ENCODE measurements at places on chromosomes 2 and 18.

GRCh38 chr18:6939972-6940371 lies 177.6 kb downstream of the LAMA1 start:
- peaks cover 24% of the 10 kb centered on the region for H3K36me3 ChIP-seq
- DNase-seq: no peak
- H3K27me3 ChIP-seq: no peaks in the 10 kb centered on the region
- H3K4me1 ChIP-seq: no peaks in the 10 kb centered on the region
- H3K4me3 ChIP-seq: no peak overlapping the region

DNA sequence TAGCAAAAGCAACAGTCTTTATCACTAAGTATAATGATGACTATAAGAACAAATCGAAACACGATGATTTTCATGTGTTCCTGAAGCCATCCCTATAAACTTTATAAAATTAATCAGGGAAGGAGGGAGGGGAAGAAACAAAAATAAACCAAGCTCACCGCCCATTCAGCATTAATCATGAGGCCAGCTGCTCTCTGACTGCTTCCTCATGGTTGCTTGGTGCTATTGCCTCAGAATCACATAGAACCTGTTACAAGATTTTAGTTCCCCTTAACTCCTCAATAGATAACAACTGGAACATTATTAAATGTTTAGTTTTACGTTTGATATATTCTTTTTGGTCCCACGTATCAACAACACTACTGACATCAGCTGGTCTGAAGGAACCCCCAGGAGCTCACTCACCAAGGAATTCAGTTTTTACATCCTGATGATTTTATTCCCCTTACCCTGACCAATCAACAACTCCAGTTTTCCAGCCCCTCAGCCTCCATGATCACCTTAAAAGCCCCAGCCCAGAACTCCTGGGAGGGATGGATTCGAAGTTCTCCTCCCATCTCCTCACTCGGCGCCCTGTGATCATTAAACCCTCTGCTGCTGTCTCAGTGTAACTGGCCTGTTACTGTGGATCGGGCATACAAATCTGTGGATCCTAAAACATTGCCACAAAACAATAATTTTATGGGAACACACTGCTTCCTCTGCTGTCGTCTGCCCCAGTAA lies 10.6 kb upstream of the HNRNPLL start:
- no peak overlapping the region for H3K27ac ChIP-seq
- H3K36me3 ChIP-seq: no peaks in the 10 kb centered on the region
- H3K27me3 ChIP-seq: no peaks in the 10 kb centered on the region

DNA sequence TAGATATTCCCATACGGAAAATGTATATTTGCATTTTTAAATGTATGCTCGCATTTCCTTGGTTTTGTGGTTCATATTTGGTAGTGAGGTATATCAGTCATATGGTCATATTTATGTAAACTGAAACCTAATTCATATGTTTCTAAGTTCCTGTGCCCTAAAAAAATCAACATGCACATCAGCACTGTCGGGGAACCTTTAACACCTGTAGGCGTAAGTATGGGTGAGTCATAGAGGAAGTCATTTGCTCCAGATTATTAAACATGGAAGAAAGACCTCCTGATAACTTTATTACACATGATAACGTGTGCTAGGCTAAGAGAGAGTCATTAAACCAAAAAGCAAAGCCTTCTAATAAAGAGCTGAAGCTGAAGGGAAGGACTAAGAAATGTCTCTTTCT lies 437.7 kb downstream of the NRXN1 start:
- no peaks in the 10 kb centered on the region for H3K36me3 ChIP-seq
- H3K27me3 ChIP-seq: no peaks in the 10 kb centered on the region
- H3K4me3 ChIP-seq: no peak overlapping the region
- no peaks in the 10 kb centered on the region for H3K4me1 ChIP-seq

GRCh38 chr2:13539296-13539695 lies 822.6 kb downstream of the TRIB2 start:
- H3K36me3 ChIP-seq: no peaks in the 10 kb centered on the region
- H3K4me1 ChIP-seq: peaks cover 4% of the 10 kb centered on the region
- no peak for DNase-seq
- no peak overlapping the region for H3K27ac ChIP-seq

GRCh38 chr18:45081566-45082181 lies 401.0 kb downstream of the SETBP1 start:
- H3K4me3 ChIP-seq: no peak overlapping the region
- no peak overlapping the region for H3K27ac ChIP-seq
- DNase-seq: no peak

DNA sequence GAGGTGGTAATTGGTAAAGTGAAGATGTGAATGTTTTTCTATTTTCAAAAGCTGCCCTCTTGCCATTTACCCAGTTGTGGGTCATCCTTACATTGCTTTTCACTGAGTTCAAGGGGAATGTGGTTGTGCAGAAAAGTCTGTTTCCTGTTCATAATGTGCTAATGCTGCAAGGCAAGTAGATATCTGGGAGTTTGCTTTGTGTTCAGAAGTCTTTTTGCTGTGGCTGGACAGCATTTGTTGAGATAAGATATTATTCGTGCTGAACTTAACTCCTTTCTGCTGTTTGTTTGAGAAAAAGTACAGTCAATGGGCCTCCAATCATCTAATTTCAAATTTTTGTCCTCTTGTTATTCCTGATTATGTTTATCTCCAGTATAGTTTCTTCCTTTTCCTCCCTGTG lies 263.2 kb downstream of the LTBP1 start:
- H3K4me1 ChIP-seq: peaks cover 11% of the 10 kb centered on the region
- H3K4me3 ChIP-seq: no peak overlapping the region
- no peak for DNase-seq
- H3K36me3 ChIP-seq: no peaks in the 10 kb centered on the region

DNA sequence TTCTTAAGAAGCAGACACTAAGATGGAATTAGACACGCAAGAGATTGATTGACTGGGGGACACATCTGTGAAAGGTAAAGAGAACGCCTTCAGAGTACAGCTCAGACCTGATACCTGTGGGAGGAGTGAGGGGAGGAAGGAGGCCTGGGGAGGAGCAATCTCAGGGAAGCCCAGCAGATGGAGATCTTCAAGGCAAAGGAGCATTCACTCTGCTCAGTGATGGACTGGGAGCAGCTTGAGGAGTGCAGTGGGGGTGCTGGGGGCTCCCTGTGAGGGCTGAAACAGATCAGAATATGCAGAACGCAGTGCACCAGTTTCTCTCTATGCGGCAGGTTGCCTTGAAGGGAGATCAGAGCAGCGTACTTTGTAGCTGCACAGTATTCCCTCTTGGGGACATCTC lies 103.7 kb upstream of the ATP8B1 start:
- no peaks in the 10 kb centered on the region for H3K36me3 ChIP-seq
- peaks cover 19% of the 10 kb centered on the region for H3K4me1 ChIP-seq
- H3K27ac ChIP-seq: peak overlapping the region; percentile 10

DNA sequence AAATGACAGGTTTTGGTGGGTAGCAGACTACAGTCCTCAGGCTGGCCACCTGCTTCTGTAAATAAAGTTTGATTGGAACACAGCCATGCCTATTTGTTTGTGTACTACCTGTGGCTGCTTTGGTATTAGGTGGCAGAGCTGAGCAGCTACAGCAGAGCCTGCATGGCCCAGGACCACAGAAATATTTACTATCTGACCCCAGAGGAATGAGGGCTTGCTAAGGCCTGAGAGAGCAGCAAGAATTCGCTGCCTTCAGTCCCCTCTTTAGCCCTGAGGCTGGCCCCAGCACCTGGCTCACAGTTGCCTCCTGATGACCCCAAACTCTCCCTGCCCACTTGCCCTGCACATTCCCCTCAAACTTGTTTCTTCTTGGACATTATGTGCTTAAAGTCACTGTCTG lies 32.5 kb downstream of the POLR1A start:
- peaks cover 66% of the 10 kb centered on the region for H3K36me3 ChIP-seq
- H3K4me3 ChIP-seq: no peak overlapping the region
- no peaks in the 10 kb centered on the region for H3K4me1 ChIP-seq

GRCh38 chr2:234245945-234246344 lies 195.4 kb downstream of the SPP2 start:
- no peak for DNase-seq
- H3K4me3 ChIP-seq: no peak overlapping the region
- H3K27ac ChIP-seq: no peak overlapping the region
- no peaks in the 10 kb centered on the region for H3K27me3 ChIP-seq

DNA sequence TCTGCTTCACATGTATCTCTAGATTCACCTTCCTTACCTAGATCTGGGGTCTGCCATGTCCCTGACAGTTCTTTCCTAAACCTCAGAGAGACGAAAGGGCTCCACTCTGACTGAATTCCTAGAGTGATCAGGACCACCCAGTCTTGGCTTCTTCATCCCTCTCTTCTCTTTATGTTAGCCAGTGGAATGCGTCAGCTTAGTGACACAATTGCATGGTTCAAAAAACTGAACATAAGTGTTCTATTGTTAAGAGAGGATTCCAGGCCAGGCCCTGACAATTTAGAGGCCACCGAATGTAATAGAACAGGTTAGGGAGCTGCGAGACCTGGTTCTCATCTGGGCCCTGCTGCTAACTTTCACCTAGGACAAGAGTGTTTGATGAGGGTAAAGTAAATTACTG lies 10.0 kb downstream of the PRELID3A start:
- DNase-seq: no peak
- peaks cover 17% of the 10 kb centered on the region for H3K4me1 ChIP-seq
- peaks cover 2% of the 10 kb centered on the region for H3K36me3 ChIP-seq
- H3K4me3 ChIP-seq: no peak overlapping the region

- H3K4me3 ChIP-seq: no peak overlapping the region
- H3K36me3 ChIP-seq: no peaks in the 10 kb centered on the region
- no peak for DNase-seq
- H3K27me3 ChIP-seq: peaks cover 3% of the 10 kb centered on the region
- peak overlapping the region; percentile 88 for H3K27ac ChIP-seq
These were observed 4.9 kb downstream of the QPCT start for GRCh38 chr2:37349231-37349860.

DNA sequence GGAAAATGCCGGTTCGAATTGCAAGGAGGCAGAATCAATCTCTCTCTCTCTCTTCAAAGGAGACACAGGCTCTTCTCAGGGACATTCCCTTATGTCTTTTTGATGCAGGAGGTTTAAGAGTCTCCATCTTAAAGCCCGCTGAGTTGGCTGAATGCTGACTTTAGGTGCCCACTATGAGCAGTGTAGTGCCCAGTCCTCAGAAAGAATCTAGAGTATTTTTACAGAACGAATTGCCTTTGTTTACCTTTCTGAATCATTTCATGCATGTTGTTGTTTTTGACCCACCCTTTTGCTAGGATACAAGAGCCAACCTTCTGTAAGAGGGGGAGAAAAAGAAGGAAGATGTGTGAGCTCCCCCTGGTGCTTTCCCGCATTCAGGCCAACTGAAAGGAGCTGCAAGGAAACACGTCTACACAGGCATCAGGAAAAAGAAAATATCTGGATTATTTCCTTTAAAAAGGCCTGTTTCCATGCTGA lies 193.5 kb upstream of the TCF4 start:
- DNase-seq: peak; percentile 70
- H3K4me1 ChIP-seq: peaks cover 46% of the 10 kb centered on the region
- H3K27ac ChIP-seq: peak overlapping the region; percentile 76

GRCh38 chr18:79424008-79424565 lies 28.4 kb downstream of the NFATC1 start:
- peaks cover 4% of the 10 kb centered on the region for H3K36me3 ChIP-seq
- H3K4me3 ChIP-seq: no peak overlapping the region
- H3K27me3 ChIP-seq: no peaks in the 10 kb centered on the region
- no peak for DNase-seq
- no peak overlapping the region for H3K27ac ChIP-seq

DNA sequence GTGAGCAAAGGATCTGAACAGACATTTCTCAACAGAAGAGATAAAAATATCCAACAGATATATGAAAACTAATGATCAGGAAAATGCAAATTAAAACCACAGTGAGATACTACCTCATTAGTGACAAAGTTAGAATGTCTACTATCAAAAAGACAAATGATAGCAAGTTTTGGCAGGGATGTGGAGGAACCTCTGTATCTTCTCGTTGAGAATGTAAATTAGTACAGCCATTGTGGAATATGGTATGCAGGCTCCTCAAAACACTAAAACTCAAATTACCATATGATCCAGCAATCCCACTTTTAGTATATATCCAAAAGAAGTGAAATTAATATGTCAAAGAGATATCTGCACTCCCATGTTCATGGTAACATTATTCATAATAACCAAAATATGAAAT lies 427.1 kb downstream of the LRRTM4 start:
- H3K4me1 ChIP-seq: peaks cover 51% of the 10 kb centered on the region
- H3K4me3 ChIP-seq: peak overlapping the region; percentile 97
- H3K27me3 ChIP-seq: peaks cover 4% of the 10 kb centered on the region
- peaks cover 82% of the 10 kb centered on the region for H3K36me3 ChIP-seq
- no peak for DNase-seq
- H3K27ac ChIP-seq: peak overlapping the region; percentile 89

DNA sequence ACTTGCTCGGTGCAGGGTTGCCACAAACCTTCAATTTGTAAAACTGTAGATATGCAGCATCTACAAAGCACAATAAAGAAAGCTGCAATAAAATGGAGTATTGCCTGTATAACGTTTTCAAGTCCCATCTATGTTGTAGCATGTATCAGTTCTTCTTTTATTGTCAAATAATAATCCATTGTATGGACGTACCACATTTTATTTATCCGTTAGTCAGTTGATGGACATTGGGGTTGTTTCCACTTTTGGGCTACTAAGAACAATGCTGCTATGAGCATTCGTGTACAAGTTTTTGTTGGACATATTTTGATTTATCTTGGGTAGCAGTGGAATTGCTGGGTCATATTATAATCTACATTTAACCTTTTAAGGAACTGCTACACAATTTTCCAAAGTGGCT lies 240.7 kb upstream of the SIX3 start:
- H3K4me1 ChIP-seq: peaks cover 9% of the 10 kb centered on the region
- H3K27me3 ChIP-seq: no peaks in the 10 kb centered on the region
- no peak overlapping the region for H3K27ac ChIP-seq
- H3K4me3 ChIP-seq: no peak overlapping the region
- DNase-seq: no peak
- H3K36me3 ChIP-seq: no peaks in the 10 kb centered on the region

DNA sequence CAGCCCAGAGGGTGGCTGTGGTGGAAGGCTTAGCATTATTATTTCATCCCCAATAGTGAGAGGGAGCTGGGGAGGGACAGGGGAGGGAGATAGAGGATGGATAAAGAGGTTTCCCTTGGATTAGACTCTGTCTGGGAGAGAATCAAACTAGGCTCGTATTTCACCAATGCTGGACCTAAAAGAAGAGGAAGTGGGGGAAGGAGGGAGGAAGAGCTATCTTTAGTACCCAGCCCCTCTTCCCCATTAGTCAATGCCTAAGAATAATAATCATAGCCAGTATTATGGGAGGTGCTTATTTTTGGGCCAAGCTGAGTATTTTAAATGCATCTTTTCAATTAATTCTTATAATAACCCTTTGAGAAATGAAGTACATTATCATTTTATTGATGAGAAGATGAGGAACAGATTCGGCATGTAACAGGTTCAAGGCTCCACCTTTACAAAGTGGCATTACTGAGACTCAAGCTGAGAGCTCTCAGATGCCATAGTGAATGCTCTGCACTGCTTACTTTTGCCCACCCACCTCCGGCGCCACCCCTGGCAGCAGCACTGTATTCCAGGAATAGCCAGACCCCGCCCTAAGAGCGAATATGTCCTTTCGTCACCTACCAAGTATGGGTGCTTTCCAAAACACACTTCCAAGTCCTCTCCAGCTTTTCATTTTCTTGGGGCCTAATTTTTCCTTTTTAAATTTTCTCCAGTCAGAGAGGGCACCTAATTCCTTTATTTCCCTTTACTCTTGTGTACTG lies 21.0 kb downstream of the PAX8 start:
- peaks cover 38% of the 10 kb centered on the region for H3K27me3 ChIP-seq
- H3K27ac ChIP-seq: no peak overlapping the region

GRCh38 chr2:197779261-197779660 lies 5.9 kb downstream of the BOLL start:
- no peak overlapping the region for H3K4me3 ChIP-seq
- no peak overlapping the region for H3K27ac ChIP-seq
- DNase-seq: no peak
- no peaks in the 10 kb centered on the region for H3K36me3 ChIP-seq
- H3K4me1 ChIP-seq: no peaks in the 10 kb centered on the region

- H3K27ac ChIP-seq: no peak overlapping the region
- H3K4me3 ChIP-seq: no peak overlapping the region
- no peak for DNase-seq
- H3K27me3 ChIP-seq: no peaks in the 10 kb centered on the region
These were observed 184.7 kb upstream of the LINC00305 start for GRCh38 chr18:64333584-64333983.
